ENCODE measurements at places on chromosomes 2 and 18.

DNA sequence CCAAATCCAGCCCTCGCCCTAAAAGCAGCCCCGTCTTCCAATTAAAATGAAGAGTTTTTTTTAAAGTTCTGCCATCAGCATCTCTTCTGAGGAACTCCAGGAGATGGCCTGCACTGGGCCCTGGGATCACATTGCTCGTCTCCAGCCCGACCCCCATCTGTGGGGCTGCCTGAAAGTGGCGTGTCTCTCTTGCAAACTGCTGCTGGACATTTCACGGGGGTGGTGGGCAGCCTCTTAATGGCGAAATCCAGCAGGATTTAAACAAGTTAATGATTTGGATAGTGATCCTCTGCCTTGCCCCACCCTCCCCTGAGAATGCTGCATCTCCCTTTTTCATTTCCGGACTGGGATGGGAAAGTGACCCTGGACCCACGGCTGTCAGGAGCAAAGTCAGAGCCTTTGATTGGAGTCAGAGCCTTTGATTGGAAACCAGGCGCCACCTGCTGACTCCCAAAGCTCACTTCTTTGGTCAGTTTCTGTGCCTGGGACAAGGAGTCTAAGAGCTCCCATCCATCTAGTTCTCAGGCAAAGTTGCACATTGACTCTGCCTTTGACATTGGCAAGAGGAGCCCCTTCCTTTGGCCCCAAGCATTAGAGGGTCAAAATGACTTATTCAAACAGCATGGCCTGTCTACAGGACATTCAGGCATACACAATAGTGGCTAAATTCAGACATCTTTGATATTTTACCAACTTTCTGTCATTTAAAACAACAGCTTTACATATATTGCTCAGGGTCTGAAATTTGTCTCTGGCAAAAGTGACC is 155.2 kb downstream of the SH3BP4 start:
- peak; percentile 76 for DNase-seq

DNA sequence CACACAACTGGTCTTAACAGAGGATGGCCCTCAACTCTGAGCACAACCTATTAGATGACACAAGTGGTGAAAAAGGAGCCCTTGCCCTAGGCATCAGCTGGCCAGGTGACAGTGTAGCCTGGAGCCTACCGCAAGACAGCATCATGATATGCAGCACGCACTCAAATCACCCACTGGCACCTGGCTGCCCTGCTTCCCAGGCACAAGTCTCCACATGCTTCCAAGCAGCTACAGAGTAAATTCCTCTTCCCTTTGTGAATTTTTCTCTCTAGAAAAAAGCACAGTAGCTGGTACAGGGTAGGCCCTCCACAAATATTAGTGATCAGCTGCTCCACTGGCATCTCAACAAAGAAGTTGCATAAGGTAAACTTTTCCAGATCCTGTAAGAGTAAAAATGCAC is 6.0 kb downstream of the FBXO15 start:
- no peak for DNase-seq

GRCh38 chr2:2950403-2950952 is 427.1 kb downstream of the EIPR1 start:
- DNase-seq, result no peak

DNA sequence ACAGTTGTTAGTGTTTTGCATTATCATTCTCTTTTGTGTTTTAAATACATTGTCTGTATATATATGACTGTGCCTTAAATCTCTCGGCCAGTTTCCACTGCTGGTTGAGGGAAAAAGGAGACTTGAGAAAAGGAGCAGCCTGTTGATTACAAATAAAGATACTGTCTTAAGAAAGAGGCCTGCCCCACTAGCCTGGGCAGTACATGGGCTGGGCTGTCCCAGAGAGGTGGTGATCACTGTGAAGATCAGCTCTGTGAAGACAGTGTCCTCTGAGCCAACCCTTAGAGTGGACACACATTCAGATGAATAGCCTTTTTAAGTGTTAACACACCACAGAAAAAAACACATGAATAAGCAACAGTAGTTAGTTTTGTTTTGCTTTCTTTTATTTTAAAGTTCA is 10.0 kb upstream of the OTX1 start:
- no peak for DNase-seq

- no peak for DNase-seq
Observed at GRCh38 chr2:75002007-75002406, 43.6 kb downstream of the POLE4 start.

- peak; percentile 24 for DNase-seq
Observed at GRCh38 chr2:23376972-23377371, 8.0 kb upstream of the KLHL29 start.

- no peak for DNase-seq
Observed at GRCh38 chr18:45635893-45636509, 20.7 kb downstream of the SLC14A2 start.

DNA sequence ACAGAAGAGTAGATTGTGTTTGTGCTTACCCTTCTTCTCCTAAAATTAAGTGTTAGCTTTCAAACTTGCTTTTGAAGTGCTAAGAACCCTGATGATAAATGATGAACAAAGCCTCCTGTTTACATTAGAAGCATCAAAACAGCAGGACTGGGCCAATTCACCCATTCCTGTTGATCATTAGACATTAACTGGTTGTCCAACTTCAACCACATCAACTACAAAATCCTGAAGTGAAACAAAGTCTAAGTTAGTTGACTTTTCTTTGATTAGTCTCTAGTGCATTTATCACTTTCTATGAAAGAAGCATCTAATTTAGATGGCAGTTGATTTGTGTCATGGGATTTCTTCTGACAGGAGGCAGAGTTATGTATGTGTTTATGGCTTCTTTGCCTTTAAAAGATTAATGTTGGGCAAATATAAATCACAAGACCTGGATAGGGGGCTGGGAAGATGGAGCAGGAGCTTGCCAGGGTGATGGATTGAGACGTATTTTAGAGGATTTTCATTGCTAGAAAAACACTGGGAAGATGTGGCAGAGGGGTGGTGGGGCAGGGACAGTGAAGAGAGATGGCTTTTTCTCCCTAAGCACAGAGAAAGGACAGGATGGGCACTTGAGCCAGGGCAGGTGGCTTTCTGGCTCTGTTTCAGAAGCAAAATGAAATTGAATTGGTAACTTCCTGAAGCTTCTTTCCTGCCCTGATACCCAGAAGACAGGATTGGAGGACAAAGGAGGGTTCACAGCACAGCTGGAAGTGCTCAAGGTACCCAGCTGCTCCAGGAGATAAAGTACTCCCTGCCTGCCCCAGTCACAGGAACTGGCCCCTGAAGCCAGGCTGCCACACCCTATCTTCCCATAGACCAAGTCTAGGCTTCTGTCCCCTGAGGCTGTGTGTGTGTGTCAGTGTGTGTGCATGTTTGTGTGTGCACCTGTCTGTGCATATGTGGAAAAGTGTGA is 20.5 kb downstream of the GYPC start:
- DNase-seq, result no peak
